Stimulated activated memory B cell treated with anti-CD40 and anti-IgM and Interleukin-4, amounts not matched to agents 10 μg/mL and 1 μg/mL and 100 μg/mL, for 72 hours (primary cell): ENCODE measurements at places on chromosomes 7 and 10.

- no peak for ATAC-seq
Observed at GRCh38 chr10:52229291-52229931, 84.7 kb upstream of the DKK1 start.

DNA sequence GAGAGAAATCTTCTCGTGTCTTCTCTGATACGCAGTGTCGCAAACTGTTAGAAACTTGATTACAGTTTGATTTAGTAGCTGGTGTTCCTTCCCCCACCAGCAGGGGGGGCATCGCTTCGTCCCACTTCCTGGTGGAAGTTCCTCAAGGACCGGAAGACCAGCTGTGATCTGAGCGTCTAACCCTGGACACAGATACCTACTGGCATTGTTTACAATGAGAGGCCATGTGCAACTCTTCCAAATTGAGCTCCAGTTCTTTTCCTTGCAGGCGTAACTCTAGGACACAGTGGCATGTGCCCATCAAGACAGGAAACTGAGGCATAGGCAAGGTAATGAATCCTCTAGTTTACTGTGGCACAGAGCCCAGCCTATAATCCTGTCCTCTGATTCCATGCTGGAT, 219.0 kb downstream of the CCDC3 start:
- no peak for ATAC-seq

DNA sequence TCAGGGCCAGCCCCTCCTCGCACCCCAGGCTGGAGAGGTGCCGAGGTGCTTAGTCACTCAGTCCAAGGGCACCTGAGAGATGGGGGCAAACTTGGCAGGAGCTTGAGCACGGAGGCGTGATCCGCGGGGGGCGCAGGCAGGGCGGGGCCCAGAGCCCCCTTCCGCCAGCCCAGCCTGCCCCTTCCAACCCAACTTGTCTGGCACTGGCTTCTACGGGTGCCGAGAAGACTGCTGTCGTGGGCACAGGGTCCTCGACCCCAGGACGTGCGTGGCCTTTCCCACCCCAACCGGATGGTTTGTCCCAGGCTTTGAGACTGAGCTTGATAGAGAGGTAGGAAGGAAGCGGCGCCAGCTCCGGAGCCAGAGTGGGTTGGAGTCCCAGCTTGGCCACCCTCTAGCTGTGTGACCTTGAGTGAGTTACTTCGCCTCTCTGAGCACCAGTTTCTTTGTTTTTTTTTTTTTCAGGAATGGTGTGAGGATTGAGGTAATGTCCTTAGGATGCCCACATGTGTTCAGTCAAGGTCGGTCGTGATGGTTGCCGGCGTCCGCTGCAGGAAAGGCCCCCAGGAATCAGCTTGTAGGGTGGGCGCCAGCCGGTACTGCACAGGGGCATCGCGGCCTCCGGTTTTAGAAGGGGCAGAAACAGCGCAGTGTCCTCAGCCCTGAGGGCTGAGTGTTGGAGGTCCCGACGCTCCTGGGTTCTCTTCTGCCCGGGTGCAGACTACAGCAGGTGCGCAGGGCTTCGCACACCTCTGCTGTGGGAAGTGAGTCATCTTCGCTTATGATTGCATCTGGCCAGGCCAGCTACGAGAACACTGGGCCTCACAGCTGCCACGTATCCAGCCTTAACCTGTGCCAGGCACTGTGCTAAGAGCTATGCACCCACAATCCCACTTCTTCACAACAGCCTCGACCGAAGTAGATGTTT, 28.6 kb upstream of the VAX1 start:
- ATAC-seq, result no peak

GRCh38 chr7:141928845-141929195, 12.6 kb downstream of the OR9A4 start:
- ATAC-seq, result no peak

GRCh38 chr10:101444058-101444898, 90.3 kb downstream of the BTRC start:
- ATAC-seq, result no peak

GRCh38 chr10:8617792-8618191, 563.3 kb downstream of the GATA3 start:
- ATAC-seq, result no peak

DNA sequence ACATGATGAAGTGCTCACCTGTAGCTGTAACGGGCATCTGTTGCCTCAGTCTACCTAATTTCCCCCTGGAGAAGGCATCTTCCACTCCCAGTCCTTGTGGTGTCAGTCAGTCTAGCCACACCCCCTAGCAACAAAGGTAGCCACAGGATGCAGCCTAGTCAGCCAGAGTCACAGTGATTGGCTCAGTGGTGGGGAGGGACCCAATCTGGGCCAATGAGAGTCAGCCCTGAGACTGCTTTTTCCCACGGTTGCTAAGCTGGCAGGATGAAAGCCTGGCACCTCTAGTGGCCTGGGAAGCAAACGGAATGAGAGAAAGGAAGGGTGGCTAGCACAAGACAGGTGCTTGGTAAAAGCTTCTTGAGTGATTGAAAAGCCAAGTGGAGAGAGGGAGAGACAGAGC, 118.6 kb downstream of the SH3PXD2A start:
- ATAC-seq, result no peak

GRCh38 chr7:151720280-151720679, 156.6 kb downstream of the PRKAG2 start:
- no peak for ATAC-seq

- ATAC-seq, result no peak
Observed at GRCh38 chr7:27196287-27196767, 3.6 kb downstream of the HOXA13 start.

DNA sequence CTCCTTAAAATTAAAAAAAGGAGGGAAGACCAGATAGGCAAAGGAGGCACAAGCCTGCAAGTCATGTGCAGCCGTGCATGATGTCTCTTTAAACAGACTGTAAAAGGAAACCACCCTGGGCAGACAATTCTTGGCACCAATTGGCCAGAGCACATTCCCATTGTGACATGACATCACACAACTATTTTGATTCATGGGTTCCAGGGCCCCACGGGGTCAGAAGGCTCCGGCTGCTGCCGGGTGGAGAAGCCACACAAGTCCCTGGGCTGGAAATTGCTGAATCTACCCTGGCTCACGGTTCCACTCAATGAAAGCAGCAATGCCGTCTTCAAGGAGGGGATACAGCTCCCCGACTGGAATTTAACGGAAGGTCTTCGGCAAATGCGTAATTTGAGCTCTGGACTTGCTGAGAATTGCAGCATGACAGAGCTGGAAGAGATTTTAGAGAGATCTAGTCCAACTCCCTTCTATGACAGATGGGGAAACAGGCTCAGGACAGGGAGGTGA, 140.5 kb downstream of the PRKAG2 start:
- ATAC-seq, result no peak

DNA sequence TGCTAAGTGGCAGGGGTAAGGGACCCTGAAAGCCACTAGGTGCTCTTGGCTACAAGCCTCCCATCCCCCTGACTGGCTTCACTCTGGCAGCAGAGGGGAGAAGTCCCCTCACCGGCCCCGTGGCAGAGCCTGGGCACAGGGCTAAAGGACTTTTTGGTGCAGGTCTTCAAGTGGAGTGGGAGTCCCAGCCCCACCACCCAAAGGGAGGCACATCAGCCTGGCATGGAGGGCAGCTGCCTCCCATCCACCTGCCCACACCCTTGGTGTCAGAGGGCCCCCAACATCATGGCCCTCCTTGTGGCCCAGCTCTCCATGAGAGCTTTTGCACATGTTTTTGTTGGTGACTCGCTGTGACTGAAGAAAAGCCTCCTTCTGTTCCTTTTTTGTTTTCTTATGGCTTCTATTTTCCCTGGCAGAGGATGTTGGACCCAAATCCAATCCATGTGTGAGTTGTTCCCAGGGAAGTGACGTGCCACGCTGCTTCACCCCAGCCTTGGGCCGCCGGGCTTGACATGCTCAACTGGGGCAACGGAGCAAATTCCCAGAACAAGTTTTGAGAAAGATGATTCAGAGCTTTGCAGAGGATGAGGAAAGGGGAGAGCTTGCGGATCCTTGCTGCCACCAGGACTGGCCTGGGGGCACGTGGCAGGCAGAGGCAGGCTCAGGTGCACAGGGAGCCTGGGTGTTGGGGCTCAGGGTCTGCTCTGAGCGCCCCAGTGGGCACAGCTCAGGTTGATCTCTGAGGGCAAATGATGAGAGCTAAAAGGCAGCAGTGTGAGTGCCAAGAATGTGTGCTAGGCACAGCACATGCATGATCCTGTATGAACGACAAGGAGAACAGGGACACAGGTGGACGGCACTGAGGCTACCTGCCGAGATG, 1.9 kb upstream of the AEBP1 start:
- ATAC-seq, result no peak
